ENCODE measurements at places on chromosomes 1 and 21.

DNA sequence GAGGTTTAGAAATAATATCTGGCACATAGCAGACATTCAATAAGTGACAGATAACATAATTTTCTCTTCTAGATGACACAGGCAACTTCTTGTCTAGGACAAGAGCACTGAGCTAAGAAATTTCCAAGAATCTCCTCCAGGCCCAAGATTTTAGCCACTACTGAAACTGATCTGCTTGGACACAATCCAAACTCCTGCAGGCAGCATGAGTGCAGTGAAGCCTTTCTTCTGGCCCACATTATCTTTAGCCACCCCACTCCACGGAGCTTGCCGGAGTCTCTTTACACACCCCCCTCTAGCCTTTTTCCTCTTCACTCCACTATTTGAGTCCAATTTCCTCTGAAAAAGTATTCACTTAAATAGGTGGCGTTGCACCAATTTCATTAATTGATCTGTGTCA is 142.9 kb upstream of the DUSP10 start:
- H3K27ac ChIP-seq, result no peak overlapping the region
- H3K36me3 ChIP-seq, result no peaks in the 10 kb centered on the region
- H3K4me3 ChIP-seq, result no peak overlapping the region
- H3K27me3 ChIP-seq, result no peaks in the 10 kb centered on the region

DNA sequence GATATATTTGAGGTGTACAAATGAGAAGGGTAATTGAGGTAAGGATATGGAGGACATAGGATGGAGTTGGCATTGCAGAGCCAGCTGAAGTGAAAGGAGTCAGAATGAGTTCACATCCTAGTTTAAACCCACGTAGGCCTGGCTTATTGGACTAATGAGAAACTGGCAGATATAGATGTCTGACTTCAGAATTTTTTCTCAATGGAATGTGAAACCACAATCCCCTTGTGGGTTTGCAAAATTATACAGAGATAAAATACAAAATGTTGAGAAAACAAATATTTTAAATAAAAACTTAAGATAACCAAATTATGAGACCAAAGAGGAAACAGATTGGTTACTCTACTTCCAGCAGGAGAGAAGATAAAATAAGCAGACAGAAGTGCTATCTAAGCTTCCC is 277.4 kb upstream of the LRRC7 start:
- no peaks in the 10 kb centered on the region for H3K36me3 ChIP-seq
- H3K4me3 ChIP-seq, result no peak overlapping the region
- no peaks in the 10 kb centered on the region for H3K27me3 ChIP-seq

DNA sequence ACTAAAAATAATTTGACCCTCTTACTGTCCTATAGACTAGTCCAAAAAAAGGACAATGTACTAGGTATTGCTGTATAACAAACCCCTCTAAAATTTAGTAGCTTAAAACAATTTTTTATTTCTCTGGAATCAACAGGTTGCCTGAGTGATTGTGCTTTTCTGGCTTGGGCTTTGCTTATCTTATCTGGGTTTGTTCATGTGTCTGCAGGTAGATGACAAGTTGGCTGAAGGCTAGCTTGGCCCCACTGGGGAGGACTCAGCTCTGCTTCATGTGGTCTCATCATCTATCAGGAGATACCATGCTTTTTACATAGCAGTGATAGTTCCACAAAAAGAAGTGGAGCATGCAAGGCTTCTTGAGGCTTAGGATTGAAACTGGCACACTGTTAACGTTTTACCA is 114.2 kb downstream of the MAN1A2 start:
- no peak overlapping the region for H3K4me3 ChIP-seq
- DNase-seq, result no peak
- H3K27me3 ChIP-seq, result no peaks in the 10 kb centered on the region
- H3K27ac ChIP-seq, result no peak overlapping the region
- H3K4me1 ChIP-seq, result no peaks in the 10 kb centered on the region

DNA sequence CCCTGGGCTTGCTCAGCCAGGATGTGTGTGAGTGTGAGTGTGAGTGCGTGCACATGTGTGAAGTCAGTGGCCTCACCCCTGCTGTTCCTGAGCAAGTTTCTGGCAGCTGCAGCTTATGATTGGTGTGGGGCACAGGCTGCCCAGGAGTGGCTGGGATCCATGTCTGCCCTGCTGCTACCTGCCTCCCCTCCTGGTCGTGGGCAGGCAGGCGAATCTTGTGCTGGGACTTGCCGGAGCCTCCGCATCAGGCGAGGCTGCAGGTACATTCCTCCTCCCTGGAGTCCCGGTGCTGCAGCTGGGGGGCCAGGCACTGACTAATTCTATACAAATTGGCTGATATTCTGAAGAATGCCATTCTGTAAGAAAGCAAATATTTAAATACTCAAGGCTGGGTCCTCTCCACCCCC is 85.6 kb upstream of the WNT4 start:
- H3K36me3 ChIP-seq, result no peaks in the 10 kb centered on the region
- DNase-seq, result no peak
- H3K4me3 ChIP-seq, result no peak overlapping the region
- H3K27me3 ChIP-seq, result peaks cover 88% of the 10 kb centered on the region
- H3K4me1 ChIP-seq, result no peaks in the 10 kb centered on the region
- no peak overlapping the region for H3K27ac ChIP-seq
